ENCODE measurements at places on chromosomes 1 and 21.

DNA sequence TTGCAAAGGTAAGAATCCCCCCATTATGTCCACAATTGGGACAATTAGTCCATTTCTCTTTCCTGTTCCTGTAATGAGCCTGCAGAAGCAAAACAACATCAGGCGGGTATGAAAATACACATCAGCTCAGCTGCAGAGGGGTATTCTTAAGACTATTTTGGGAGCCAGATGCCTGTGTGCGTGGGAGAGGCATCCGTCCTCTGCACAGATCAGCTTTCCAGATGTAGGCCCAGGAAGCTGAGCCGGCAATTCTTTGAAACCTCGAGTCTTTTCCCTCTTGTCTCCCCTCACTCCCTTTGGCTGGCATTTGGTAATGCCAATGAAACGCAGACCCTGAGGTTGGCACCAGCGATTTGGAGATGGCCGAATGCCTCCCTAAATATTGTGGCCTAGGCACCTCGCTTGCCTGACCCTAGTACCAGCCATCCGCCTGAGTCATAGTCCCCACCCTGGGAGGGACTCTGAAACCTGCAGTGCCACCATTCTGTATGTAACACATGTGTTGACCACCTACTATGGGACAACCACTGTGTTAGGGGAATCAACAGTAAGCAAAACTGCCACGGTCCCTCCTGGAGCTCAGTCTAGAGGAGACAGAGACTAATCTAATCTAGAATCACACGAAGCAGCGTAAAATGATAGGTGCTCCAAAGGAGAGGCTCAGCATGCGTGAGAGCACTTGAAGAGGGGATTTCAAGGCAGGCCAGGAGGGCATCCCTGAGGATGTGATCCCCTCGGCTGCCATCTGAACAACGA is 603.0 kb downstream of the MATN1 start:
- DNase-seq, result no peak

GRCh38 chr1:7611421-7612010 is 159.6 kb upstream of the VAMP3 start:
- no peak for DNase-seq

GRCh38 chr1:92933459-92933858 is 27.8 kb downstream of the DIPK1A start:
- no peak for DNase-seq

GRCh38 chr1:165068741-165069140 is 287.8 kb downstream of the LMX1A start:
- peak; percentile 70 for DNase-seq

DNA sequence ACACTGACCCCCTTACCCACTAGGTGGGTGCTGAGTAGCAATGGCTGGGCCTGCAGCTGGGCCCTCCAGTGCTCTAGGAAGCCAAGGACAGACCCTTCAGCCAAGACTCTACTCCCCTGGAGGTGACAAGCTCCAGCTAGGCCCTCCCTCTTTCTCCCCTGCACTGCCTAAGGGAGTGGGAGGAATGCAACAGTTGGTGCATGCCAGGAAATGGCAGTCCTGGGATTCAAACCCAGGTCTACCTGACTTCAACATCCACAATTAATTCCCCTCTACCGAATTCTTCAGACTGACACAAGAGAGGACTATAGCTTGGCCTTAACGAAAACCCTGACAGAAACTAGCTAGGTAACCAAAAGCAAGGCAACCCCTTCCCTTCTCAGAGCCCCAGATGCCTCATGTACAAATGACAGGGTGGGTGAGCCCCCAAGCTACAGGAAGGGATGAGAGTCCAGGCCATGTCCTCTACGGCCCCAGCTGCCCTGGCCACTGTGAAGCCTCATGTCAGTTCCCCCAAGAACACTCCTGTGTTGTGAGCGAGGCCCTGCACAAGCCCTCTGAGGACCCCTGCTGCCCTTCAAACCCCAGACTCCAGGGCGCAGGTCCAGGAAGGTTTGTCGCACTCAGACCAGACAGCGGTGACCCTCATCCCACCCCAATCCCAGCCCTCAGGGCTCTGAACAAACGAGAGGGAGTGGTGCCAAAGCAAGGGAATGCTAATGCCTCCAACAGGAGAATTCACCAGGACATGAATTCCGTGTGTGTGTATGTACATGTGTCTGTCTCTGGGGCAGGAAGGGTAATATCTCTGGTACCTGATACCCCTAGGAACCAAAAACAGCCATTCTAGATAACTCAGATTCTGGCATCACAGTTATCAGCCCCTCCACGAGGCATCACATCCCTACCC is 92.3 kb downstream of the MRPL37 start:
- DNase-seq, result no peak

GRCh38 chr21:25300632-25301031 is 306.6 kb downstream of the MRPL39 start:
- DNase-seq, result no peak

DNA sequence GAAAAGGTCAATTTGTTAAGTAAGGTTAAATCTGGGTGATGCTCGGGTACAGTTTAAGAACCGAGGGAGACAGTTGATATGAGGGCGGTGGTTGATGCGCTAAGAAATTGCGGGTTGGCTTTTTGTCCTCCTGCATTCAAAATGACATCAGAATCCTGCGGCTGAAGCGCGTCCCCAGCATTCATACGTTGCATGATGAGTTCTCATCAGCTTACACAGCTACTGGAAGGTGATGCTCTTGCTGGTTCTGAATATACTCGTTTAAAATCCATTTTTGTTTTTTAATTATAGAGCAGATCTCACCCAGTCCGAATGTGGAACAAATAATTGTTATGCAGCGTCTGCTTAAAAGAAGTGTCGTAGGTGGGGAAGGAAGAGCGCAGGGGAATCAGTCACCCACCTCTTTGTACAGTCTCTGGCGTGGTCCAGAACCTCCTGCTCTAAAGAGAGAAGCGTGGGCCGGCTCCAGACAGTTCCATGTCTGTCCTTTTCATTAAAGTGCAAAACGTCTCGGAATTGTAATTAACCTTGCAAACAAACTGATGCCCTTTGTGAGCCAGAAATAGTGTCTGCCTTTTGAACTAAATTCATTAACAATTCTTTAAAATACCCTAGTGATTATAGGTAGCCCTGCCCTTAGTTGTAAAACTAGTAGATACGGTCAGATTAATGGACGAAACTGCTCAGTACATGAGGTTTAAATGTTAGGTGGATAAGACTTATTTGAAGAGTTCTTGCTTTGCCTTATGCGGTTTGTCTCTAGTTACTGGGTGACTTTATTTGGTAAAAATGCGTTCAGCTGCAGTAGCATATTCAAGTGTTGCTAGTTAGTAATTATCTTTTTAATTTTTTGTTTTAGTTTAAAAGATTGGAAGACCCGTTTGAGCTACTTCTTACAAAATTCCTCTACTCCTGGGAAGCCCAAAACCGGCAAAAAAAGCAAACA is 741 bp downstream of the RGS2 start:
- DNase-seq, result peak; percentile 47
